ENCODE measurements at places on chromosomes 4 and X.

- no peak for DNase-seq
These were observed 9.5 kb upstream of the AMMECR1 start for GRCh38 chrX:110327336-110327735.

DNA sequence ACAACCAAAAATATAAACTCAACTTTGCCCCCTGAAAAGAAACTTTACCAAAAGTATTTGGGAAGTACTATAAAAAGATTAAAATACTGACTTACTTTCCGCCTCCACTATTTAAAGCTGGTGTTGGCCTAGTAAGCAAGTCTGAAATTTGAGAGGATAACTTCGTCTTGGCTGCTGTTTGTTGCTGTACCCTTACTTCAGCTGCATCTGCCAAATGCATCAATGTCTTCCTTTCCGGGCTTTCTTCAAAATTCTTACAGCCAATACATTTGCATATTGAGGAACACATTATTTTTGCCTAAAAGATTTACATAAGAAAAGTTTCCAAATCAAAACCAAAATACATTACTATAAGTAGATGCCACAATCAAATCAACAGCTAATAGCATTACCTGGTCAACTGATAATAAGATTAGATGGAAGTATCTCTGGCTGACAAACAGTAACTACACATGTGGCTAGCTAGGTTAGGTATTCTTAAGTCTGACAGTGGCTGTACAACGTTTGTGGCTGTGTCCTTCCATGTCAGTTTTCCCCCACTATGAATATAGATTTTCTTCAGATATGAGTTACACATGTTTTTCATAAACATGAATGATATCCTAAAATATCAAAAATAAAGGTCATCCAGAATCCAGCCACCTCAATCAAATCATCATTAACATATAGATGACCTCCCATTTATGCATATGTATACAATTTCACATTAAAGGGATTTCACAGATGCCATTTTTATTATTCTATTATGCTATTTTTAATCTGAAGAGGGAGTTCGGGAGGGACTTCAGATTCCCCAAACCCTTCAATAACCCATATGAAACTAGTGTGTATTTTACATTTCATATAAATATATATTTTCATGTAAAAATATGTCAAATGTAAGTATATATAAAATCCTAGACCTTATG lies 30.6 kb downstream of the THAP9 start:
- DNase-seq = no peak

GRCh38 chr4:11623726-11624037 lies 195.0 kb upstream of the HS3ST1 start:
- no peak for DNase-seq

DNA sequence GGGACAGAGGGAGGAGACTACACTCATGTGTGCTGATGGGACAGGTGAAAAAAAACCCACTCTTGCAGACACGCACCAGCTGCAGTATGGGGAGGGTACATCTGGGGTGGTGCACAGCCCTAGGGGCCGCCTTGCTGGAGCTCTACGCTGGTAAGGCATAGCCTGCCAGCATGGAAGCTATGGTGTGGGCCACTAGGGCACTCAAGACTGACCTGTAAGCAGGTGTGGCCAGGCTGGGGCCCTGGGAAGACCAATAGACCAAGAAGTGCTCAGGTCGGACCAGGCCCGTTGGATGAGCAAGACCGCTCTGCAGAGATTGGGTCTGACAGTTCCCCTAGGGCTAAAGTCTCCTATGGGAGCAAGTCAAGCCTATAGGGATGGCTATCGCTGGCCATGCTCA lies 314.8 kb downstream of the FAM47A start:
- DNase-seq = no peak

DNA sequence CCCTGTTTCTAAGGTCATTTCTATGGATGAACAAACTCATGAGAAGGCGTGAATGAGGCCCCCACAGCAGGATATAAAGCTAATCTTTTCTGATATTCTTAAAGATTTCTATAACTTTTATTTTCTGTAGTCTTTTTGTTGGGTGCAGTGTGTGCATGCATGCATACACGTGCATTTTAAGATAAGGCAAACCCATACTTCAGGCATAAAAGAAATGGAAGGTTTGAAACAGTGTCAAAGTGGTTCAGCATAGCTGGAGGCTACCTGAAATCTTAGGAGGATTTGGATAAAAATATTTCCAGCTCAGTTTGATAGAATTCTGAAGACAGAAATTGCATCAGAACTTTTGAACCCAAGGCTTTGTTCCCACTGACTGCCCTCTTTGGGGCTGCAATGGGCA lies 119.7 kb downstream of the PDHA2 start:
- no peak for DNase-seq

GRCh38 chr4:183391204-183391603 lies 53.2 kb upstream of the CDKN2AIP start:
- no peak for DNase-seq

DNA sequence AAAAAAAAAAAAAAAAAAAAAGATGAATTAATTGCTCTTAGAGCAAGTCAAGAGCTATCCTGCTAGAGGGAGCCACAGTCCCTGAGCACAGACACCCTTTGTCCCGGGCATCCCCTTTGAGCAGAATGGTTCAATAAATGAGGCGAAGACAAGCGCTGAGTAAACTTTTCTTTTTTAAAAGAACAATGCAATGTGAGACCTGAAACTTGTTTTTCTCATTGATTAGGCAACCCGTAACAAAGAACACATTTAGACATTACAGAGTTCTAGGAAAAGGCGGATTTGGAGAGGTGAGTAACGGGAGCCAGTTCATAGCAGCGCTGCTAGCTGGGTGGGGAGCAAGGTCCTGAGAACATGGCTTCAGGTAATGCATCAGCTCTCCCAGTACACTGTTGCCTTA lies 46.1 kb downstream of the GRK4 start:
- DNase-seq = no peak

DNA sequence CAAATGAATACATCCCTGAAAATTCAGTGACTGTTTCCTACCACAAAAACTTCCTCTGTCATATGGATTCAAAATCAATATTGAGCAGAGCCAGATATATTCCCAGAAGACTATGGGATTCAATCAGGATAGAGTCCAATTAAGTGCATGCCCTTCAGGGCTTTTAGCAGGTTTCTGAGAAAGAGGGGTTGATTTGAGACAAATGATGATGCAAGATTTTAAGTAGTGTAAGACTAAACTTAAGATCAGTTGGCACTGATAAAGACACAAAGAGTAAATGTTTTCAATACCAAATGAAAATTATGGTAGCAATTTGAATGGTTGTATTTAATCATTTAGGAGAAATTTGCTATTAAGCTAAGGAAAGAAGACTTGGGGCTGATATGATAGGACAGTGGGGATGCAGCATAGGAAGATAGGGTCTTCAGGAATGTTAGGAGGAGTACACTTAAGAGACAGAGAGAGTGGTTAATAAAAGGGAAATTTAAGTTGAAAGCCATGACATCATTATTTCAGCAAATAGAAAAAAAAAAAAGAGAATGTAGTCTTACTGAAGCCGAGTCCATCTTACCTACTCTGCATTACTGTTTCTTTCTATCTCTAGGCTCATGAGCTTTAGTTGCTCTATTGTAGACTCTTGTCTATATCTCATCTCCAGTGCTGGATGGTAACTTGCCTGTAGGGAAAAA lies 32.0 kb upstream of the XK start:
- DNase-seq = no peak

GRCh38 chr4:102430461-102430910 lies 70.7 kb upstream of the NFKB1 start:
- DNase-seq = no peak

GRCh38 chr4:175308236-175308635 lies 390.1 kb downstream of the ADAM29 start:
- DNase-seq = no peak

- no peak for DNase-seq
These were observed 60.3 kb downstream of the TAPT1 start for GRCh38 chr4:16165931-16166330.

- no peak for DNase-seq
These were observed 49.5 kb upstream of the CBR4 start for GRCh38 chr4:169059306-169060211.

DNA sequence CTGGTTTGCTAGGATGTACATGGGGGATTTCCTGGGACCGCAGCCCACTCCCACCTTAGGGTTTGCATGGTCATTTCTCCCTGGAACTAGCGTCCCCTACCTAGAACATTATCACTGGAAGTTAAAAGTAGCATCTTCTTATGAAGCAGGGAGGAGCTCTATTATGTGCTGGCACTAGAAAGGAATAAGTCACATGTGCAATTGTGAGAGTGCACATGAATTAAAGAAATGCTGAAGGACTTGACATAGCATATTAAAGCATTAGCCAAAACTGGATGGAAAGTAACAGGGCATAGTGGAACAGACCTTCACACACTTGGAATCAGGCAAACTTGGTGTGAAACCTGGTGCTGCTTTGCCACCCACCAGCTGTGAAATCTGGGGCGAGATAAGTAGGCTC lies 2.7 kb downstream of the EXOC1L start:
- DNase-seq = no peak

GRCh38 chrX:292900-293897 lies 12.0 kb downstream of the PLCXD1 start:
- no peak for DNase-seq

GRCh38 chrX:19846995-19847790 lies 40.2 kb downstream of the SH3KBP1 start:
- no peak for DNase-seq

DNA sequence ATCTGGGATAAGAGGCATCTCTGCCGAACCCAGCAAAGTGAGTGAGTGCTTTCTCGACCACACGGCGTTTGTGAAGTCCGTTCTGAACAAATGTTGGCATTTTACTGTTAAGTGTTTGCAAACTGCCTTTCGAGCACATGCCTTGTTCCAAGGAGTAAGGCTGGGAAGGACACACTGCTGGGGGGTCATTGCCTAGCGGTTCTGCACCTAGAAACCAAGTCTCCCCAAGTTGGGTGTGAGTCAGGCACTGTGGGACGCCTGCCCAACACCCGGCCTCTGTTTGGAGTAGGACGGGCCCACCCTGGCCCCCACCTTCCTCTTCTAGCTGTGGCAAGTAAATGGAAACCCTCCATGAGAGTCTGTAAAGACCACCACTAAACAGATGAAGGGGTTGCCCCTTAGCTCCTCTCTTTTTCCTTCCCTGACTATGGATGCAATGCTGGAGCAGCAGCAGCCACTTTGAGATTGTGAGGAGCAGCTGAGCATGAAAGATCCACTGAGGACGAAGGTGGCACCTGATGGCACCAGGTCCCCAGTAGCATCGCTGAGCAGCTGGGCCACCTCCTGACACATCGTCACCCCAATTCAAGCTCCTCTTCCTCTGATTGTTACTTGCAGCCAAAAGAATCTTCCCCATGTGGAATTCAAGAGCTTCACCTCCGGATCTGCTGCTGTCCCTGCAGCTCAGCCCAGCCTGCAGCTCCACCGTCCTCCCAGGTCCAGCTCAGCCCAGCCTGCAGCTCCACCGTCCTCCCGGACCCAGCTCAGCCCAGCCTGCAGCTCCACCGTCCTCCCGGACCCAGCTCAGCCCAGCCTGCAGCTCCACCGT lies 6.3 kb downstream of the CPLX1 start:
- no peak for DNase-seq

DNA sequence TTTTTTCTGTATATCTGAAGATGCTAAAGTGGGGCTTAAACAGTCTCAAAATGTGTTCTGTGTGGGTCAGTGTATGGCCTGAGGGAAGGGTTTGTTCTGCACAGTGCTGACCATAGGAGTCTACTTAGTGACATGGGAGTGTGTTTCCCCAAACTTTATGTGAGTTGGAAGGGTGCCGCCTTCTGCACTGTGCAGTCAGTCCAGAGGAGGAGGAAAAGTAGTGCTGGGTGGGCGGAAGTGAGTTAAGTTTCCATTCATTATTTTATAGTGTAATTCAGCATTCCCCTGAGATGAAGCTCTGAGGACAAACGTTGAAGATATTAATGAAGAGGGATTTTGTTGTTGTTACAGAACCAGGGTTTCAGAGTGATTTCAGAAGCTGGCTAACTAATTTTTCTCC lies 2.9 kb downstream of the CHST7 start:
- no peak for DNase-seq

- no peak for DNase-seq
These were observed 3.5 kb downstream of the FAT1 start for GRCh38 chr4:186719925-186720694.

GRCh38 chrX:154136627-154137161 lies 7.3 kb upstream of the OPN1LW start:
- peak; percentile 37 for DNase-seq

DNA sequence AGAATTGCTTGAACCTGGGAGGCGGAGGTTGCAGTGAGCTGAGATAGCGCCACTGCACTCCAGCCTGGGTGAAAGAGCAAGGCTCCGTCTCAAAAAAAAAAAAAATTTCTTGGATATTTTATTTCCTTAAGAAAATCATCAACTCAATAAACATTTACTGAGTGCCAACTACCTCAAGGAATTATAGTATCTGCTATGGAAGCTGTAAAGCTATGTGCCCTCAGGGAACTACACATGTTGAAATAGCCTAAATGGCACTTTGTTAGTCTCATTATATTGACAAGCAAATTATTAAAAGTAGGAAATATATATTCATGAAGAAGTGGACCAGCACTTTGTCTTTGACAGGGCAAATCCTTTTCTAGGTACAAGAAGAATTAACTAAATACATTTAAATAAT lies 40.8 kb downstream of the ELOVL6 start:
- no peak for DNase-seq

DNA sequence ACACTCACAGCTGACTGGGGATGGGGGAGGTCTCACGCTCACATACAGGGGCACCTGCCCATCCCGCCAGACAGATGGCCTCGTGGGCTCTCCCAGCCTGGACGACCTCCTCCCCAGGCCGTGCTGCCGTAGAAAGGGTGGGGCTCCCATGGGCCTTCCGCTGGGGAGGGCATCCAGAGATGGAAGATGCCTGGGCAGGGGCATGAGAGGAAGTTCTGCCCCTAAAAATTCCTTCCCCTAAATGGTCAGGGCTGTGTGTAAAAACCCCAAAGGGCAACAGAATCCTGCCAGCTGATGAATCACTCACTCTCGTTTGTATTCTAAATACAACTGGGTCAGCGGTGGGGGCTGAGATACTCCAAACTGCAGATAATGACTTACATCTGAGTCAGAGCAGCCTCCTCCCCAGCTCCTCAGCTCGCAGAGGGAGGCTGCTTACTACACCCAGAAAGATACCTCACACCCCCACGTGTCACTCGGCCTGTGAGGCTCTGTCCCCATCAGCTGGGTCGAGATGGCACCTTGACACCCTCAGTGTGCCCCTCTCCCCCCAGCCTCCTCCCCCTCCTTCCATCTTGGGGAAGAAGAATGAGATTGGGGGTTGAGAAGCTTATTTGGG lies 10.1 kb downstream of the WDR1 start:
- peak; percentile 55 for DNase-seq

All from stimulated activated CD8-positive, alpha-beta memory T cell treated with anti-CD3 and anti-CD28 coated beads, Interleukin-2, amount 100 ng/mL, for 1 hour (primary cell).